Suprapubic skin (tissue), 4 donors: ENCODE measurements at places on chromosomes 2 and 18.

DNA sequence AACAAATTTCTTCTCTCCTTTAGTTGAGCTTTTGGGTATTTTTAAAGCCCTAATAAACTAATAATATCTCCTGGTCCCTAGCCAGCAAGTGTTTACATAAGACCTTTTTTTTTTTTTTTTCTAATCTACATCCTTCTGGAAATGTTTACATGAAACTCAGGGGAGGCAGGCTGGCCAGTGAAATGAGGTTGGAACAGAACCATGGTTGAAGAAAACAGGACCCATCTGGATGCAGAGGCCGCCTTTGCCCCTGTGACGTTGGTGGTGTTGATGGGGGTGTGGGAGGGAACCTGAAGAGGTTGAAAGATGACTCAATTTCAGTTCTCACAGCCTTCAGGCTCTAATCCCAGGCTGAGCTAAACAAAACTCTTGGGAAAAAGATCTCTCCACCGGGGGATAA lies 118.5 kb downstream of the NRP2 start:
- no peak for DNase-seq

DNA sequence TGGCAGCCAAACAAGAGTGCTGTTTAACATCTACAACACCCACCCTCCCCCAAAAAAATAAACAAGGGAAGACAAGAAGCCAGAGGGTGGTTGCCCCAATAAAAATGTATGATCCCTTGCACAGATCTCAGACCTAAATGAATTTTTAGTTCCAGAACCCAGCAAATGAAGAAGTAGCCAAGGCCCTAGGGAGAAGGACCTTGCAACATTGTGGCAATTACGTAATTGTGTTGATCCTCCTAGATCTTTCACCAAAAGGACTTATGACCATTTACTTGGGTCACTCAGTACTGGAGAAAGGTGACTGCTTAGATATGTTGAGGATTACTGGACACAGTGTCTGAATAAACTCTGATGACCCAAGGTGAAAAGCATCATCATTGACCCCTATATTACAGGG lies 1393.8 kb downstream of the LRP1B start:
- no peak for DNase-seq

- DNase-seq: no peak
Measured at GRCh38 chr2:168166902-168167510, 80.4 kb downstream of the STK39 start.

DNA sequence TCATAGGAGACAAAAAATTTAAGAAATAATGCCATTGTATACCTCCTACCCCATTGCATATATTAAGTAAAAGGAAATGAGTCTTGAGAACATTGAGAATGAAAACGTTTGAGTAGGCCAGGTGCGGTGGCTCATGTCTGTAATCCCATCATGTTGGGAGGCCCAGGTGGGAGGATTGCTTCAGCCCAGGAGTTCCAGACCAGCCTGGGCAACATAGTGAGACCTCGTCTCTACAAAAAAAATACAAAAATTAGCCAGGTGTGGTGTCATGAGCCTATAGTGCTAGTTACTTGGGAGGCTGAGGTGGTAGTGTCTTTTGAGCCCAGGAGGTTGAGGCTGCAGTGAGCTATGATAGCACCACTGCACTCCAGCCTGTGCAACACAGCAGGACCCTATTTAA lies 107.7 kb upstream of the MGAT5 start:
- no peak for DNase-seq

GRCh38 chr18:32469691-32470459 lies 807 bp downstream of the GAREM1 start:
- peak; percentile 82 for DNase-seq

- DNase-seq: no peak
Measured at GRCh38 chr2:237603718-237604362, 13.3 kb upstream of the RAB17 start.

- DNase-seq: no peak
Measured at GRCh38 chr2:20048488-20049448, 2.7 kb downstream of the LAPTM4A start.
